ENCODE measurements at places on chromosomes 2 and 18. TPM values are rescaled to one million over a fixed set of nuclear protein-coding genes. Genes with fewer than 3 reads are reported as not detected.
A peak's percentile ranks its signal among the peaks of the same experiment; 100 is the strongest.

DNA sequence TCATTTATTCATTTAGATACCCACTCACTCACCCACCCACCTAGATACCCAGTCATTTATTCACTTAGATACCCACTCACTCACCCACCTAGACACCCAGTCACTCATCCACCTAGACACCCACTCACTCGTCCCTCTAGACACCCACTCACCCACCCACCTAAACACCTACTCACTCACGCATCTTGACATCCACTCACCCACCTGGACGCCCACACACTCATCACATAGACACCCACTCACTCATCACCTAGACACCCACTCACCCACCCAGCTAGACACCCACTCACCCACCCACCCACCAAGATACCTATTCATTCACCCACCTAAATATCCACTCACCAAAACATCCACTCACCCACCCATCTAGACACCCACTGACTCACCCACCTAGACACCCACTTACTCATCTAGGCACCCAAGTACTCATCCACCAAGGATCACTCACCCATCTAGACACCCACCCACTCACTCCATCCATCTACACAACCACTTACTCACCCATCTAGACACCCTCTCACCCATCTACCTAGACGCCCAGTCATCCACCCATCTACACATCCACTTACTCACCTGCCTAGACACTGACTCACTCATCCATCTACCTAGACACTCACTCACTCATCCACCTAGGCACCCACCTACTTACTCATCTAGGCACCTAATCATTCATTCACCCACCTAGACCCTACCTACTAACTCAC lies 723.7 kb upstream of the RAB6C start:
- no peak for DNase-seq

DNA sequence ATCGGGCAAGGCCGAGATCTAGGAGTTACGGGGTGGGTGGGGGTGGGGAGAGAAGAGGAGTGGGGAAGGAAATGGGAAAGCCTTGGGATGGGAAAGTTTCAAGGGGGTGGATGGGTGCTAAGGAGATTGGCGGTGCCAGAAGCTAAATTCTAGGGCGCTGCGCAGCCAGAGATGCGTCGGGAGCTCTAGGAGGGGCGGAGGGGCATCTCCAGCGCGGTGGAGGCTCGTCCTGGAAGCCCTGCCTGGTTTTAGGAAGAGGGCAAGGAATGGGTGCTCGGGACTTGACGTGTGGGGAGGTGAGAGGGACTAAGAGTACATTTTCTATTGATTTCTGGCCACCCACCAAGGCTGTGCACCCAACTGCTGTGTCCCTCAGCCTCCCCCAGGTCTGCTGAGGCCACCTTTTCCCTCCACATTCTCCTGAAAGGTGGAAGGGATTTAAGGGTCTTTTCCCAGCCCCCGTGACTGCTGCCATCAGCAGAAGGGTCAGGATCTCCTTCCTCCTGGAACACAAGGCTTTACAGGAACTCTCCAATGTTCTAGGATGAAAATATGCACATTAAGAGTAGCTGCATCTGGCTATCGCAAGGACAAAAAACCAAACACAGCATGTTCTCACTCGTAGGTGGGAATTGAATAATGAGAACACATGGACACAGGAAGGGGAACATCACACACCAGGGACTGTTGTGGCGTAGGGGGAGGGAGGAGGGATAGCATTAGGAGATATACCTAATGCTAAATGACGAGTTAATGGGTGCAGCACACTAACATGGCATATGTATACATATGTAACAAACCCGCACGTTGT lies 1.4 kb downstream of the C2orf72 start:
- no peak for DNase-seq

GRCh38 chr2:70596293-70596692 lies 42.7 kb upstream of the TGFA start:
- no peak for DNase-seq

DNA sequence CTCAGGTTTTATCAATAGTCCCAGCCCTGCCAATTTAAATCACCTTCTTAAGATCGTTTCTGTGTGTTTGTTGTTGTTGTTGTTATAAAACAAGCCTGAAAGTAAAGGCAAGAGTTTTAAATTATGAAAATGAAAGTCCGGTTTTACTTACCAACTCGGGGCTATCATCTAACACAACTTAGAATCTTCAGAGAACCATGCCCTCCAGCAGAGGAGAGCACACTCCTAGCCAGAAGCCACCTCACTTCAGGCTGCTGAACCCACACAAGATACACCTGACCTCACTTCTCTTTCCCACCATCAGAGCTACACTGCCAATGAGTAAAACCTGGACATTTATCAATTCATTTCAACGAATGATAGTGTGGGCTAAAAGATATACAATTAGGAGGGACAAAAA lies 335.2 kb downstream of the IRS1 start:
- no peak for DNase-seq

SEH1L gene
- total RNA-seq: 112 TPM

- DNase-seq: no peak
Observed at GRCh38 chr2:135667045-135667444, 74.6 kb upstream of the UBXN4 start.

DNA sequence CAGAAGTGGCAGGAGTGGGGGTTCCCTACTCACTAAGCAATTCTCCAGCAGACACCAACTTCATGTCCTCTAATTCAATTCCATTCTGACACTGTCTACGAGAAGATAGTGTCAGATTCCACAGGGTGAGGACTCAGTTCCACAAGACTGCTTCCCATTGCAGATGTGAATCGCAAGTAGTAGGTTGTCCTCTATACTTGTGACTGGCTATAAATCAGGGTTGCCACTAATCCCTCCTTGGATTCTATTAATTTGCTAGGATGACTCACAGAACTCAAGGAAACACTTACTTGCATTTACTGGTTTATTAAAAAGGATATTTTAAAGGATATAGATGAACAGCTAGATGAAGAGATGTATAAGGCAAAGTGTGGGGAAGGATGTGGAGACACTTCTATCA lies 184.1 kb upstream of the ACVR2A start:
- DNase-seq: no peak

DNA sequence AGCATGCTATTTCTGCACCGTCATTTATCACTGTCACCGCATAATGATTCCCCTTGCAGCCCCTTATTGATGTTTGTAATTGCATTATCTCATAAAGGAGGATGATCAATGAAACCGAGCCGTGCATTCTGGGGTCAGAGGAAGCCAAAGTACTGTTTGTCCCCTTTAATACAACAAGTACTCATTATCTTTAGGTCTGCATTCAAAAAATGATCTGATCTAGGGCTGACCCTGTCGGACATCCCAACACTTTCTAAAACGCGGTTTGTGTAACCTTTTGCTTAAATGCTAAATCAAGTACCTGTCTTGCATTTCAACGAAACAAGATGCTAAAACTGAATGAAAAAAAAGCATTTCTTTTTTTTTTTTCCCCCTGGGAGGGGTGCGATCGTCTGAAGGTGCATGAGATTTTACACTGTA lies 143.8 kb downstream of the MEIS1 start:
- no peak for DNase-seq

C2orf66 gene
- 0.25 TPM for total RNA-seq

- no peak for DNase-seq
Observed at GRCh38 chr2:109454765-109455394, 158.9 kb downstream of the SEPTIN10 start.

- DNase-seq: no peak
Observed at GRCh38 chr2:99448556-99448955, 41.3 kb downstream of the REV1 start.

DNA sequence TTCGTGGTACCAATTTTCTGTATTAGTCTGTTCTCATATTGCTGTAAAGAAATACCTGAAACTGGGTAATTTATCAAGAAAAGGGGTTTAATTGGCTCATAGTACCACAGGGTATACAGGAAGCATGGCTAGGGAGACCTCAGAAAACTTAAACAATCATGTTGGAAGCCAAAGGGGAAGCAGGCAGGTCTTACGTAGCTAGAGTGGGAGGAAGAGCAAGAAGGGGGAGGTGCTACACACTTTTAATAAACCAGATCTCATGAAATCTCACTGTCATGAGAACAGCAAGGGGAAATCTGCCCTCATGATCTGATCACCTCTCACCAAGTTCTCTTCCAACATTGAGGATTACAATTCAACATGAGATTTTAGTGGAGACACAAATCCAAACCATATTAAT lies 226.8 kb upstream of the TPO start:
- no peak for DNase-seq

DNA sequence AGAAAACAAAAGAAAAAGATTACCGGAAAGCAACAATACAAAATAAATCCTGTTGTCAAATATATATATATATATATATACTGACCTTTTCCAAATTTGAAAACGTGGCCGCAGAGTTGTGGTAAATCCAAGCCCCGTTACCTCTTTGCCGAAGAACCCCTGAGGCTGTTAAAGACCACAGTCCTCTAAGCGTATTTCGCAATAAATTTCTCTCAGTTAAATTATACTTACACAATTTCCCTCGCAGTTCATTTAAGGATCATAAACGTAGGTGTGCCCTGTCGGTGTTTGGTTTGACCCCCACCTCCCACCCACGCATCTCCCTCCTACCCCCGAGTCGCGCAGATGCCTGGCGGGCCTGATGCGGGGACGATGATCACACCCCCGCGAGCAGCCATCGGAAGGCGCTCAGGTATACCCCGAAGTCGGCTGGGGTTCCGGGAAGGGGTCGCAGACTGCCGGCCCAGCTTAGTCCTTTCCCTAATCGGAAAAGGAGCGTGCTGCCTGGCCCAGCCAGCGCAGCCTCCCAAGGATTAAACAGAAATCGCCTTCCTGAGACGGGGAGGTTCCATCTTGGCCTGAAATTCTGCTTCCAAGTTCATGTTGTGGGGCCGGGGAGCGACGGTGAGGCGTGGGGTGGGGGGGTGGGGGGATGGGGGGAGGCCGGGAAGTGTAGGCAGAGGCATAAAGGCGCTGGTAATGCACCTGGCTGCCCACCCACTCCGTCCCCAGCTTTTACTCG lies 2.9 kb upstream of the MEIS1 start:
- no peak for DNase-seq

GRCh38 chr2:46334389-46335271 lies 37.4 kb downstream of the EPAS1 start:
- DNase-seq: no peak

DNA sequence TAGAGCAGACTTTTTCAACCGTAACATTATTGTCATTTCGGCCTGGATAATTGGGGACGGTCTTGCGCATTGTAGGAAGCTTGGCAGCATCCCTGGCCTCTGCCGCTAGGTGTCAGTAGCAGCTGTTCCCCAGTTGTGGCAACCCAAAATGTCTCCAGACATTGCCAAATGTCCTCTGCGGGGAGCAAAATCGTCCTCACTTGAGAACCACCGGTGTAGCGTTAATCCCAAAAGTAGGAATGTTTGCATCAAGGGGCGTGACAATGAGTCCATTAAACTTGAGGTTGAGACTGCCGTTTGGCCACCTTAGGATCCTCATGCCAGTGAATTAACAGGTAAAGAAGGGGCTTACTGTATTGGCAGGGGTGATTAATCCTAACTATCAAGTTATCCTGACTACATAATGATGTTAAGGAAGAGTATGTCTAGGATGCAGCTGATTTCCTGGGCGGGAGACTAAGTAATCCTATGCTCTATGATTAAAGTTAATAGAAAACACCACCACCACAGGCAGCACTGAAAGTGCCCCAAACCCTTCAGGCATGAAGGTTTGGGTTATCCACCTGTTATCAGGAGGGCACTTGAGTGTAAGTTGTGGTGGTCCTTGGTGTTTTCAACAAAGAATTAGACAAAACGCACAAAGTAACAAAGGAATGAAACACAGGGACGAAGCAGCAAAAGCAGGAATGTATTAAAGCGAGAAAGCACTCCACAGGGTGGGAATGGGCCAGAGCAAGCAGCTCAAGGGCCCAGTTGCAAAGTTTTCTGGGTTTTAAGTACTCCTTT lies 4.9 kb upstream of the ZC3H8 start:
- peak; percentile 72 for DNase-seq

- no peak for DNase-seq
Observed at GRCh38 chr18:65661391-65661790, 89.4 kb upstream of the CDH7 start.

GALNT3 gene
- total RNA-seq: 21.3 TPM

DNA sequence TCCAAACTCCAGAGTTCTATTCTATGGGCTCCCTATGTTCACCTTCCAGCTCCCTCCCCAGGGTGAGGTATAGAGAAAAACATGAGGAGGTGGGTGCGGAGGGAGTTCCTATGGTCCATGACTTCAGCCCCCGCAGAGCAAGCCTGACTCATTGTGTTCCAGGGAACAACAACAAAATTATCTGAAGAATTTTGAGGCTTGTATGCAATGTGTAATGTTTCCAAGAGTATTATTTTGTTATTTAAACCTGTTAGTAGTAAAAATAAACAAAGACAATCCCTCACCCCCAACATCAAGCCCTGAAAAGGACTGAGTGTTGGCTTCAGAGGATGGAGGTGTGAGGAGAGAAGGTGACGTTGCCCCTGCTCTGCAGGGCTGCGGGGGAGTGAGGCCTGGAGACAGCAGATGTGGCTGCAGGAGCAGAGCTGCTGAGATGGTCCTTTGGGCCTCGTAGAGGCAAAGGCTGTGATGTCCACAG lies 29.0 kb downstream of the LAMA3 start:
- DNase-seq: no peak

GRCh38 chr2:96957244-96957643 lies 29.1 kb downstream of the FAM178B start:
- no peak for DNase-seq

DNA sequence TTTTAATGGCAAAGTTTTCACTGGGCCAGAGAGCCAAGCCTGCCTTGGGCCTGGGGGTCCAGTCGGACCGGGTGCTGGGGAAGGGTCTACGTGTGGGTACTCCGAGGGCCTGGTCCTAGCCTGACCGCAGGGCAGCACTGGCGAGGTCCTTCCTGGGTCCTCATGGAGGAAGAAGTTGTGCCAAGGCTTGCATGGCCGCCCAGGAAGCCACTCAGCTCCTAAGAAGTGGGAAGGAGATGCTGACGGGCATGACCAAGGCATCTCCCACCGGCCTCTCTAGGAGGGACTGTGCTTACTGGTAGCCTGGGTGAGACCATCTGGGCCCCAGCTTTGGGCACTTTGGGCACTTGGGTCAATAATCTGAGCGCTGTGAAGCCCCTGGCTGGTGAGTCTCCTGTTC lies 22.6 kb downstream of the CIB4 start:
- DNase-seq: no peak

IL36A gene
- total RNA-seq: 0.34 TPM

DNA sequence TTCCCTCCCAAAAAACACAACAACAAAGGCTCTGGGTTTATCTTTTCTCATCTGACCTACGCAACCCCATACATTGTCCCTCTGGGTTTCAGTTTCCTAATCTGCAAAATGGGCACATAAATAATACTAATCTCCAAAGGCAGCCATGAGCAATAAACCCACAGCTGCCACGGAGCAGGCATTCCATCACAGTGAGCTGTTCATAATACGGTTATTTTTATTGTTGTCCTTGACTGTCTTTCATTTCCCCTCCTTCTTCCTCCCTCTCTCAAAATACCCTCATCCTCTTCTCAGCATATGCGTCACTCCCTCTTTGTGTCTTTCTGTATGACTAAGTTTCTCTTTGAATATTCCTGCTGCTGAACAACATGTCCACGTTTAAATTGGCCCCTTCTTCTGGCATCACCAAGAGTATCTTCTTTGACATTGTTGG lies 129.8 kb upstream of the CAB39 start:
- DNase-seq: no peak

GRCh38 chr2:85015653-85016360 lies 44.8 kb downstream of the KCMF1 start:
- no peak for DNase-seq
